Stimulated activated CD4-positive, alpha-beta T cell treated with anti-CD3 and anti-CD28 coated beads, TNF-alpha, amount 100 ng/mL, for 48 hours (primary cell): ENCODE measurements at places on chromosomes 1 and 21.

- DNase-seq: no peak
Measured at GRCh38 chr1:107782217-107782845, 182.6 kb downstream of the VAV3 start.

- DNase-seq: no peak
Measured at GRCh38 chr1:95007687-95008086, 65.1 kb downstream of the ALG14 start.

DNA sequence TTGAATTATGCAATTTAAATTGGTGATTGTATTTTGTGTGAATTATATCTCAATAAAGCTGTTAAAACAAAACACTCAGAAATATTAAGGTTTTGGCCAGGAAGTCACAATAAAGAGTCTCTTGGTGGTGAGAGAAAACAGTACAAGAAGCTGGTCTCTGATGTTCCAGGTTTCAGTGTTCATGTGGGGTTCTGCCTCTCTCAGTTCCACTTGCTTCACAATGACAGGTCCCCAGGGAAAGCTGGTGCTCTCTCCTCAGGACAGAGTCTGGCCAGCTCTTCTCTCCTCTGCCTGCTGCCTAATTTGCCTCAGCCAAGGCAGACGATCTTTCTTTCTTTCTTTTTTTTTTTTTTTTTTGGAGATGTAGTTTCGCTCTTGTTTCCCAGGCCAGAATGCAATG, 342.9 kb upstream of the PLXNA2 start:
- no peak for DNase-seq

- no peak for DNase-seq
Measured at GRCh38 chr1:11078631-11079030, 18.8 kb upstream of the SRM start.

- DNase-seq: no peak
Measured at GRCh38 chr1:83676106-83676505, 322.8 kb downstream of the TTLL7 start.

DNA sequence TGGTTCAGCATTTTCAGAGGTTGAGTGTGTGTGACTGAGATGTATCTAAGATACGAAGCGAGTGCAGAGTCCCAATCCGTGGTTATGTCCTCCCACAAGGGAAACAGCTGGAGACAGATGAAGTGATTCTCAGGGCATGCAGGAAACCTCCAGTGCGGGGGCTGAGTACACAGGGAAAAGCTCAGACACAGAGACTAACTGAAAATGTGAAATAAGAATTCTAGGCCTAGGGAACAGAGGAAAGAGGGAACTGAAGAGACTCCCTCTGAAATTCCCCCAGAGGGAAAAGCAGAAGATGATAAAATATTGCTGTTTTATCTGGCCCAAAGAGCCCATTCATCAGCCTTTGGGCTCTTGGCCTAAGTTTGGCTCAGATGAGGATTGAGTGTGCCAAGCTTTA, 116.8 kb downstream of the LRRC53 start:
- DNase-seq: no peak

GRCh38 chr1:208248991-208249696, 5.0 kb upstream of the PLXNA2 start:
- DNase-seq: no peak

DNA sequence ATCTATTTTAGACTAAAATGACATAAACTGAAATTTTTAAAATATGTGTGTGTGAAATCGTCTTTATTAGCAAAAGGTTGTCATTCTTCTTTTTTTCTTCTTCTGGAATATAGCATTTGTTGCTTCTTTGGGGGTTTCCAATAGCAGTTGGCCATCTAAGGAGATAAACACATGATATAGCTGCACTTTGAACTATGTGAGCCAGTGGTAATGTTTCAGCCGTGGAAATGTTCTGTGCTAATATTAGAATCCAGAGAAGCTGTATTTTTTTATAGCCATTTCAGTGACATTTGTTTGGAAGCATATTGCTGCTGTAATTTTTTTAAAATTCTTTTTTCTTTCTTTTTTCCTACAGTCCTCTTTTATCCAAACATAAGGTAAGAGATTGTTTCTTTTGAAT, 75.1 kb downstream of the CNST start:
- no peak for DNase-seq

- DNase-seq: no peak
Measured at GRCh38 chr21:45910548-45911221, 70.9 kb upstream of the COL6A1 start.

- DNase-seq: no peak
Measured at GRCh38 chr1:153995202-153995601, 4.6 kb downstream of the RPS27 start.

DNA sequence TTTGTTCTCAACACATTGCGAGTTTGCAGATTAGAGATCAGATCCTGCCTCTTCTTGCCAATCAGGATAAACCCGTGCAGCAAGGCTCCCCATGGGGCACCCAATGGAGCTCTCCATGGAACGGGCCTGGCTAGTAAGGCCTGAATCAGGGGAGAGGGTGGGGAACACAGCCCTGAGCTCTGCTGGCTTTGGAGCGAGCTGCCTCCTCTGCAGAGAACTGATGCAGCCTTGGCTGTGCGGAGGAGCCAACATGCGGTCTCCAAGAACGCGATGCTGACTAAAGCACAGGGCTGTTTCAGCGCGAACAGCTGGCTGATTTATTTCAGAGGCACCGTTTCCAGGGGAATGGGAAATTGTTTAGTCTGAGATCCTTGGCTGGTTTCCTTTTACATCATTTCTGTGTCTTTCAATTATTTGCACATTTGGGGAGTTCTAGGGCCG, 139.7 kb downstream of the TSEN15 start:
- DNase-seq: no peak

DNA sequence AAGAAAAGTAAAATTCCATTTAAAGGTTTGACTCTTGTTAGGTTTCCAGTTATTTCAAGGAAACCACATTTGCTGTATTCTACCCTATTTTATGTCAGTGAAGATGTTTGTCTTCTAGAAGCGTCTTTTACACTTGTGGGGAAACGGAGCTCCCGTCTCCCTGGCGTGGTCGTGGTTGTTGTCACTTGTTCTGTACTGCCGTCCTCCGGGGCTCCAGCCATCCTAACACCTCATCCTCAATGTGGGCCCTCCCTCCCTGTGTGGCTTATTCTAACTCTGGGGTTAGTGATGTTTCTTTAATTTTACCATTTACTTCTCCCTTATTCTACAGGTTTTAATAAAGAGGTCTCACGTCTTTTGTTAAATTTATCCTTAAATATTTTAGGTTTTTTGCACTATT, 52.7 kb upstream of the DIP2A start:
- DNase-seq: no peak

- DNase-seq: no peak
Measured at GRCh38 chr1:46224966-46225365, 21.8 kb downstream of the LURAP1 start.

DNA sequence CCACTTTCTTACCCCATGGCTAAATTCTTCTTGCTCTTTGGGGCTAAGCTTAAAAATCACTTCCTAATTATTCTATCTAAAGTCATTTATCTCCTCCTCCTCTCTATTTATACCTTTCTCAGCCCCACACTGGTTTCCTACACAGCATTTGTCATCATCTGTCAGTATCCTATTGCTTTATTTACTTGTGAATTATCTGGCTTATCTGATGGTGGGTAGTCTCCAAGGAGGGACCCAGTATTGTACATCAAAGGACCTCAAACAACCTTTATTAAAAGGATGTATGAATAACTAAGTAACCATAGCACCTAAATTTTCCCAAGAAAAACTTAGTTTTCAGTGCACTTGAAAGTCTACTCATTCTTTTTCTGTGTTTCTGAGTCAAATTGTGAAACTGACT, 332.7 kb upstream of the SNX7 start:
- no peak for DNase-seq

GRCh38 chr1:93758842-93759515, 77.3 kb upstream of the BCAR3 start:
- peak; percentile 5 for DNase-seq

DNA sequence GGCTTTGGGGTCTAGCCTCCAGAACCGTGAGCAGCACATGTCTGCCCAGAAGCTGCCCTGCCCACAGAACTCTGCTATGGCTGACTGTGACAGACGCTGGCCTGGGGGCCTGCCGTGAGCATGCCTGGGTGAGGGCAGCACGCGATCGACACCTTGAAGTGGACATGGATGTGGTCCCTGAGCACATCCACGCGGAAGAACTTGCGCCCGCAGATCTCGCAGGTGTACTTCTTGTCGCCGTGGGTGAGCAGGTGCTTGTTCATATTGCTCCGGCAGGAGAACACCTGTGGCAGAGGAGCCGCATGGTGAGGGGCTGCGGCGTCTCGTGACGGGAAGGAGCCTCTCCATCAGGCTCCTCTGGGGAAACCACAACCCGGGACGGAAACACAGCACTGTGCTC, 56.0 kb downstream of the PRDM15 start:
- no peak for DNase-seq

DNA sequence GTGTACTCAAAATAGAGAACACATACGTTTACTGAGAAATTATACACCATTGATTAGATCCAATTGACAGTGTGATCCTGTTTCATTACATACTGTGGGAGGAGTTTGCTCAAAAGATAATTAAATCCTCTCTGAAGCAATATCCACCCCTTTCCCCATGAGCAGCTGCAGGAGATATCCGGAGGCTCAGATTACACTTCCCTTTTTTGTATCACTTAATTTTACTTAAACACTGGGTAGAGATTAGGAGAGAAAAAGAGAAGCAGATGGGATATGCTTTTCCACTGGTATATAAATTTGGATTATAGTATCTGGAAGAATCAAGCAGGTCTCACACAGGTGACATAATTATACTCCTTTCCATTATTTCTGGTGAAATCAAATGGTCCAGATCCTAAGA, 333.3 kb upstream of the ZRANB2 start:
- DNase-seq: no peak

DNA sequence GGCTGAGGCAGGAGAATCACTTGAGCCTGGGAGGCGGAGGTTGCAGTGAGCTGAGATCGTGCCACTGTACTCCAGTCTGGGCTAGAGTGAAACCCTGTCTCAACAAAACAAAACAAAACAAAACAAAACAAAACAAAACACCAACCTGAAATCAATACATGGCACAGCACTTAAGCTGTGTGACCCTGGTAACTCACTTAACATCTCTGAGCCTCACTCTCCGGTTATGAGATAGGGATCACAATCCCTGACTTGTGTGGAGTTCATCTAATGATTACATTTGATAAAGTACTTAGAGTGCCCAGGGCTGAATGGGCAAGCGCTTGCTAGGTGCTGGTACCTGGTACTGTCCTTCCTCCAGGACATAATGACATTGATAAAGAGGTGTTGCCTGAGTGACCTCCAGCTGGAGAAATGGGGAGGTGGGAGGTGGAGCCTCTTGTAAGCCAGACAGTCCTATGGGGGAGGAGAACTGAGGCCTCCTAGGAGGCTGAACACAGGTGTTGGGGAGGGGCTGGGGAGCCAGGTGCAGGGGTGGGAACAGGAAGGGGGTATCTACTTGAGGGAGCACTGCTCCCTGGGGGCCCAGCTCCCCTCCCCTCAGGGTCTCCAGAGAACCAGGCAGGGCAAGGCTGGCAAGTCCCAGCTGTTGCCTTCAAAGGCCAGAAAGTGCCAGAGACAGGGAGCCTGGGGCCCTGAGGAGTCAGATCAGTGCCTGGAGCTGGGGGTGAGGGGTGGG, 17.9 kb downstream of the FOXO6 start:
- DNase-seq: no peak

DNA sequence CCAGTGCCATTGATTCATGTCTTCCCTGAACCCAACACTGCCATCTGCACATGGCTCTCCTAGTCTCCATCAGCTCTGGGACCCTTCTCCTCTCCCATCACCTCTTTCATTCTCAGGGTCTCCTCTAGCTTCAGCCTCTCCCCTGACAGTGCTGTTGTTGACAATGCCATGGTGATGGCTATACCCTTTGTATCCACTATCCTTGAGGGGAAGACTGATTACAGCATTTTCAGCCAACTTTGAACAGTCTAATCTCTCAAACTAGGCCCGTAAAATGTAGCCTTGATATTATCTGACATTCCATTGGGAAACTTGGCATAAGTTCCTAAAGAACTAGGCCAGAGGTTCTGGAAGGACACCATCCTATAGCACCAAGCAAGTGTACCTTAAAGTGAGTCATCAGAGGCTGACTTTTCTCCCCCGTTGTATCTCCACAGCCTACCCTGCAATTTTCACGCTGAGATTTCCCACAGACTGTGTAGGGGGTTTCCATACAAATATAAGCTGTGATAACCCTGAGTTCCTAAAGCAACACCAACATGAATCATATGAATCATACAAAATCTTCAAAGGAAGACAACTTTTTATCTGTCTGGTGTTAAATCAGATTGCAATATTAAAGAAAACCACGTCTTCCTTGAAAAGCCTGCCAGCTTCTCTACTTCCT, 5.8 kb downstream of the HAO2 start:
- no peak for DNase-seq

DNA sequence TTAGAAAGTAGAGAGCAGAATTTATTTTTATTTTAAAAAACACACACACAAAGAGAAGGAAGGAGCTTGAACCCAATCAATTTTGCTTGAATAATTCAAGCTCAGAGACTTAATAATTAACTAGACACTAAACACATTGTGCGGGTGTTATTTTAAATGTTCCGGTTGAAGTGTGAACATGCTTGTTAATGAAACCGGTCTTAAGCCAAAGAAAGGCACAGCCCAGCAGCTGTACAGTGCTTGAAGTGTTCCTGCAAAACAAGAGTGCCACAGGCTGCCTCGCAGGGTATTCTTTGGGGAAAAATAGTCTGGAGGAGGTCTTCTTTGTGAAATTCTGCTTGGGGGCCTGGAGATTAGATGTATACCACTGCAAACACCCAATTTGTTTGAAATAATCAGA, 2.2 kb upstream of the CDC42BPA start:
- DNase-seq: no peak

GRCh38 chr1:64530969-64531692, 61.2 kb downstream of the CACHD1 start:
- no peak for DNase-seq

DNA sequence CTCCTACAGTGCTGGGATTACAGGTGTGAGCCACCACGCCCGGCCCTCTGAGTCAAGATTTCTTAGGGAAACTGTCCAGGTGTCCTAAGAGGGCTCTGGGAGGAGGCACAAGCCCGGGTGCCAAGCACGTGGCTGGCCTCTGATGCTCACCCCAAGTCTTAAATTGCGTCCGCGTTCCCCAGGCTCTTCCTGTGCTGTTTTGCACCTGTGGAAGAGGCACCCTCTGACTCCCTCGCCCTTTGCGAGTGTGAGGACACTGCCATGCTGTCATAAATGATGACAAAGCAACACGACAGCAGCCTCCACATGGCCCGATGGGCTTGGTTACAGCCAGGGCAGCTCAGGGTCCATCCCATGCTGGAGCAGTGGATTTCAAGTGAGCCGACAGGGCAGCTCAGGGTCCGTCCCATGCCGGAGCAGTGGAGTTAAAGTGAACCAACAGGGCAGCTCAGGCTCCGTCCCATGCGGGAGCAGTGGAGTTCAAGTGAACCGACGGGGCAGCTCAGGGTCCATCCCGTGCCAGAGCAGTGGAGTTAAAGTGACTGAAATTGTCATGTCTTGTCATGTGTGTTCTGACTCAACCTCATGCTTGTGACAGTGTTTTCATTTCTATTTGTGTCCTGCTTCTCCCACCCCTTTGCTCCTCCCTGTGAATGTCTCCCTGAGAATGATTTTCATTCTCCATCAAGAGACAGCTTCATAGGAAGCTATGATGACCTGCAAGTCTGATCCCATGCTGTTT, 33.9 kb downstream of the PCNT start:
- DNase-seq: no peak
